Stimulated activated CD4-positive, alpha-beta T cell treated with anti-CD3 and anti-CD28 coated beads, Interleukin-4, amount 100 ng/mL, for 24 hours (primary cell): ENCODE measurements at places on chromosomes 5 and 9.

DNA sequence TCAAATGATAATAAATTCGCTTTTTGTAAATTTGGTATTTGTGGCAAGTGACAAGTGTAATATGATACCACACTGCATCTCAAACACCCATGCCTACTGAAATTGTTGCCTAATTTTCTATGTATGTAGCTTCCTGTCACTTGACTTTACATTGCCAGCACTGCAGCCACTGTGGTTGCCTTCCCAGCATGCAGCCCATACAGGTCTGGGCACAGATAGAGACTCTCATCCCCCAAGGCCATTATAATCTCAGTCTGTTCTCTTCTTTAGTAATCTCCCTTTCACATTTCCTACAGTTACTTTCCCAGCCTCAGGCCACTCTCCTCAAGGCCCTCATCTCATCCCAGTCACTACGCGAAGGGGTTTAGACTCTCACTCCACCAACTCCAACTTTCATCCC, 1200.6 kb downstream of the PTPRD start:
- no peak for DNase-seq

- DNase-seq: no peak
Measured at GRCh38 chr5:1671351-1671750, 128.3 kb downstream of the MRPL36 start.

DNA sequence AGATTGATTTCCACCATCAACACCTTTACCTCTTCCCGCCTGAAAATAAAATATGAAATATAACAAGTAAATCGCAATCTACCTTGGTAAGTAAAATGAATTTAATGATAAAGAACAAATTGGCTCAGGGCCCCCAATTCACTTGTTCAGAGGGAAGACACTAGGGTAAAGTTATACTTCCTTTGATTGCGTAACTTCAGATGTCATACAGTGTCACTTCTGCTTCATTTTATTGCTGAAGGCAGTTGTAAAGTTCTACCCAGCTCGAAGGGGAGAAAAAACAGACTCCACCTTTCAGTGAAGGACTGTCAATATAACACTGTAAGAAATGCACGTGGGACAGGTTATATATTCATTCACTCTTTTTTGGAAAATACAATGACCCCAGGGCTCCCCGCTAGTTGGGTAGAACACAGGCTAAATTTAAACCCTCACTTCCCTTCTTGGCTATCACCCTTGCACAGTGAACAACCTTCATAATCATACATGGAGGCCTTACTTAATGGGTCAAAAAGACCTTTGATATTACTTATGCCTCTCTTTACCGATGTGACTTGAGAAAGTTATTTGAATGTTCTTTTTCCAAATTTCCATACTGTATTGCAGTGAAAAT, 848.8 kb downstream of the MAT2B start:
- no peak for DNase-seq

- DNase-seq: no peak
Measured at GRCh38 chr9:124698265-124698664, 72.8 kb downstream of the NR6A1 start.

DNA sequence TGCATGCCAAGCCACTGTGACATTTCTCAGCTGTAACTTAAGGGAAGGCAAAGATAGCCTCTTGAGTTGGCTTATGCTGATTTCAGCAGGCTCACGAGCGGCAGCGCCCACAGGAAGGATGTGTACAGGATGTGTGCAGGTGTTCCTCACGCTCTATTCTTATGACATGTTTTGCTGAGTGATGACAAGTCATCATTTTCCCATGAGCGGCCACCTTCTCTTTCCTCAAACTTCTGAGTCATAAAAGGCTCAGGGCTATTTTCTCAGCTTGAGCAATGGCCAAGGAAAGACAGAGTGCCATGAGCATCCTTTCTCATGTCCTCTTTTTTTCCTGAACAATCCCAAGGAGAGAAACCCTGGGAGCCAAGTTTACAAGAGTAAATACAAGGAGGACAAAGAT, 365.9 kb downstream of the PLK2 start:
- no peak for DNase-seq

DNA sequence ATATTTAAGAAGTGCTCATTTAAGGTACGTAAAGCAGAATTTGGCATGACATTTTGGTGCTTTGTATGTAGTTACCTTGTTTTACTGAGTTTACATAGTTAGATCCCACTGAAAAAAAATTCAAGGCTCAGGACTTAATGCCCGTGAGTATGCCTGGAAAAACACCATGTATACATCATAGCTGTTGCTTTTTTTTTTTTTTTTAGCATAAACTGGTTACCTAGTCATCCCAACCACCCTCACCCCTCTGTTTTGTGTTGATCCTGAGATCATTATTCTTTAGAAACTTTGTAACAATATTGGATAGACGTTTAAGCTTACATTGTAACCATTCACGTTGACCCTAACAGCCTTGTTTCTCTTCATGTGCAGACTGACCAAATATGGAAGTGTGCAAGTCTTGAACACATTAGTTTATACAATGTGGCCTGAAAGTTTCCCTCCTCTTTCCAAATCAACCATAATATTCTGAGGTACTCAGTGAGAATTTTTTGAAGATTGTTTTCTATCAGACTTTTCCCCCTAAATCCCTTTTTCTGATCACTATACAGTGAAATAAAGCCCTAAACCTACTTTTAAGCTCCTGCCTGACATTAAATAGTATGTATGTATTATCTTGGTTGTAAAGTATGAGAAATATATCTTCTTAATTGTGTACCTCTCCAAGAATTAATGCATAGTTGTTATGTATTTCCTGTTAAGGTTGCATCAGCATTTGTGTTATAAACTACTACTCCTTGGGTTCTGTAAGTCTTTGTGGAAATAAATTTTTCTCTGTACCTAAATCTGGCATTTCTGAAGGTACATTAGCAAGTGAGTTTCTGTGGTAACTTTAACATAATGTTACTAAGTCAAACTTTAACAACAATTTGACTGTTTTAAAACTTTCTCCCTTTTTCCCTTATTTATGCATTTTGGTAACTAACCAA, 4.4 kb downstream of the RABGAP1 start:
- no peak for DNase-seq

DNA sequence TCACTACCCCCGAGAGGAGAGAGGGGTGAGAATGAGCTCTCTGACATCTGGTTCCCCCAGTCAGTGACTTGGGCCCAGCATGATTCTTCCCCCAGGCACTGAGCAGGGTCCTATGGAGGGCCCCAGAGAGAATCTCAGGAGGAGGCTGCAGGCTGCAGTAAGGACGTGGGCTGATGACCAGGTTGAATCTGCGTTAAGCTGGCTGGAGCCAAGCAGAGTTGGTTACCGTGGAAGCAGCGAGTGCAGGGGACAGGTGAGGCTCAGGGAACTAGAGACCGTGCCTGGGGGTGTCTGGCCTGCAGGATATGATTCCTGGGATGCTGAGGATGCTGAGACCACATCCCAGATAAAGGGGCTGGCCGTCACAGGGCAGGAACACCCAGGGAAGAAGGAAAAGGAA, 314.3 kb upstream of the IRX1 start:
- no peak for DNase-seq

GRCh38 chr9:21682981-21683380, 119.5 kb upstream of the MTAP start:
- DNase-seq: no peak

GRCh38 chr5:61397937-61398336, 65.9 kb downstream of the ZSWIM6 start:
- no peak for DNase-seq

DNA sequence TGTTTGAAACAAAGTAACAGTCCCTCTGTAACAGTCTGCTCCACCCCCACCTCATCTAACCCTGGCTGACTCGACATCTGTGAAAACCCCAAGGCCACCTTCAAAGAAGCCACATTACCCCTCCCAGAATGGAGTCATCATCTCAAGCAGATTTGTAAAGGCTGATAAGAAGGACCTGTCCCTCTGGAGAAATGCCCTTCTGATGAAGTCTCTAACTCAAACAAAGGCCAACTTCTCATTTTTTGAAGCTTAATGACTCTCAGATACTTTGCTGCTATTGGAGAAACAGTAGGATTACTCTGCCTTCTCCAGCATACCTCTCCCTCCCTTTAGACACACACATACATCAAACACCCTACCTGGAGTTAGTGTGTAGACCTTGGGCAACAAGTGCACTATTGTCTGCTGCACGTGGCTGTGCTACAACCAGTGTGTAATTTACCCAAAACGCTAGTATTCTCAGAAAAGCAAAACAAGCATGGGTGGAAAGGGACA, 5.3 kb upstream of the SUSD1 start:
- DNase-seq: peak; percentile 54
